ENCODE measurements at places on chromosomes 16 and 17.

DNA sequence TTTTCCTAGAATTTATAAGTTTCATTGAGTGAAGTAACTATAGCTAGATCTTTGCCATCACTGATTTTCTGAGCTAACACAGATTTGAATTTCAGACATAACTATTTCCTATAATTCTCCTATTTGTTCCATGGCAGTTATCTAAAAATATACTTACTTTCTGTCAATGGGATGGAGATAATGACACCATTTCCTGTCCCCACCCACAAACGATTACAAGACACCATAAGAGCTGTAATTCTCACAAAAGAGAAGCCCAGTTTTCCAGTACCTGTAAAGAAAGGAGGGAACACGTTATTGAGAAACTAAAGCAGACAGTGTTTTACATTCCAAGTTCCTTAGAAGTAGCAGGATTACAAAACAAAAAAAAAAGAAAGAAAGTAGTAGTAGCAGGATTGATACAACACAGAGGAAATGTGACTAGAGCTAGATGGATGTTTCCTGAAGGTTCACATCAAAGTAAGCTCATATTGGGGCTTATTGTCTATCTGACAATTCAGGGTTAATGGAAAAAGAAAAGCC, 110.9 kb upstream of the TOB1 start:
- no peak for DNase-seq

GRCh38 chr16:17457513-17457912, 13.2 kb downstream of the XYLT1 start:
- no peak for DNase-seq

DNA sequence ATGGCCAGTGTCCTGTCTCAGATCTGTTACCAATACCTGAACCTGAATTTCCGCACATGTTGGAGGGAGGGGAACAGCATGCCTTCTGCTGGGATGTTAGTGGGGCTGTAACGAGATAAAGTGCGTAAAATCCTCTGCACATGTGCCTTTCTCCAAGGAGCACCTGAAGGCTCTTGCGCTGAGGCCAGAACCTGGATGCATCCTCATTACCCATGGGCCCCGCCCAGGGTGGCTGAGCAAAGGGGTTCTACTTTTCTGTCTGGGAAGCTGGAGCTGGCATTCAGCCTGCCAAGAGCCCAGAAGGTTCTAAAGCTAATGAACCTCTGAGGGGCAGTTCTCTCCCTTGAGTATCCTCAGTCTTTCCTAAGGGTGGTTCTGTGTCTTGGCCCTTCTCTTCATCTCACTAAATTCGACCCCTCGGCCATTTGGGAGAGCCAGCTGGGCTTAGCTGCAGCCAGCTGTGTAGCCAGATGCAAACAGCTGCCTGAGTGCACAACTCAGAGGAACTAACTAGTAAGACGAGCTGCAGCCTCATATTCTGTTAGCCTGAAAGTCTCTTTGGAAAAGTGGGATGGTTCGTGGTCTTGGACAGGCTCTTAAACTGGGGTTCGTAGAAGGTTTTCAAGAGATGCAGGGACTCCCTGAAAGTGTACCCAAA, 2.5 kb downstream of the ITGA3 start:
- DNase-seq, result no peak

GRCh38 chr16:591231-591630, 1.4 kb downstream of the RAB40C start:
- DNase-seq, result no peak

DNA sequence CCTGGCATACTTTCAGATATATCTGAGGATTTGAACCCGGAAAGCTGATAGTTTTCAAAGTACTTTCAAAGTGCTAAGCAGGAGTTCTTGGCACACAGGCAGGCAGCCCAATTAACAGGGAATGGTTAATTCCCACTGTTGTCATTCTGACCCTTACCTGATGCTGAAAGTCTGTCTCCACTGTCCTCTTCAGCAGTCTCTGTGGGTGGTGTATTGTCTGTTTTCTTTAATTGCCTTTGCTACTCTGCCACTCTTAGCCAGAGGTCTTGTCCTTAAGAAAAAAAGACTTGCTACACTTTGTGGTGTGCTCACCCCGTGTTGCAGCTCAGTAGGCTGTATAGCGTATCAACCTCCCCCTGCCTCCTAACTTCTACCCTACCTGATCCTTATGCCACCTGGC, 63.2 kb upstream of the SLC12A3 start:
- no peak for DNase-seq

- no peak for DNase-seq
Observed at GRCh38 chr17:41779954-41780353, 6.6 kb downstream of the JUP start.

GRCh38 chr16:79599837-79600637, 500 bp downstream of the MAF start:
- DNase-seq, result no peak

DNA sequence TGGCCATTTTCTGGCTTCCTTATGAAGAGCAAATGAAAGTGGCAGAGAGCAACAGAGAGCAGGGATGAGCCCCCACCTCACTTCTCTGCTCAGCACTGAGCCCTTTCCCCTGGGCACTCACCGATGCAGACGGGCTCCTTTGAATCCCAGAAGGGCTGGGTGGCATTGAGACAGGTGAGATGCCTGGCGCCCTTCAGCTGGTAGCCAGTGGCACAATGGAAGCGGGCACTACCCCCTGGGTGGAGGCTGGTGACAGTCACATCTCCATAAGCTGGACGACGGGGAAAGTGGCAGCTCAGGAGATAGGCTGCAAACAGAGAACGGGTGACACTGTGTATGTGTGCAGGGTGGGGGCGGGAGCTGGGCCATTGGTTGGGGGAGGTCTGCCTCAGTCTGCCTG, 12.5 kb upstream of the PHF12 start:
- no peak for DNase-seq

- DNase-seq, result no peak
Observed at GRCh38 chr16:86634292-86634691, 55.9 kb downstream of the FOXL1 start.

DNA sequence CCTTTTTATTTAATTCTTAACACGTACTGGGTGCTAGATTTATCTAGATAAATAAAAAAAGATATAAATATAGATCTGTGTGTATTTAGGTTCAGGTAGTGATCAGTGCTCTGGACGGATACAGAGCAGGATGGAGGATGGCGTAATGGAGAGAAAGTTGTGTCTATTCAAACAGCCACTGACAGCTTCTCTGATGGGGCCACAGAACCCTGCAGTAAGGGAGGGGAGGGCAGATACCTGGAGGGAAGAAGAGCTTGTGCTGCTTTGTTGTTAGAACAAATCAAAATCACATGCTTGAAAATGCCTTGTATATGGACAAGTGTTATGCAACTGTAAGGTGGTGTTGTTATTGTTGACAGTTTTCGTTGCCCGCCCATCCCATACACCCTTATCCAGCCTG, 170.2 kb downstream of the UTP18 start:
- no peak for DNase-seq

DNA sequence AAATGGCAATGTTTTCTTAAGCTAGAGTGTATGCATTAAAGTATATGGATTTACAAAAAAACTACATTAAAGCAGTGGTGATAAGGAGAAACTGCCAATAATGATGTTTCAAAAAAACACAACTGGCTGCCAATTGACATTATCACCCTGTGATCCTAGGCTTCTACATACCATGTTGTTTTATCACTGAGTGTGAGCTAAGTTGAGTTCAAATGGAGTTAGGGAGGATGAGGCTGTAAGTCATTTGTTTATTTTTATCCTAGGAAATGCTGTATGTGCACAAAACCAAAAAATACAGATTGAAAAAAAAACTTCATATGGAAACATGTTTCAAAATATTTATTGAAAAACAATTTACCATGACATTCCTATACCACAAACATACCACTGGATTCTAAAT, 22.9 kb downstream of the CHCT1 start:
- no peak for DNase-seq

- no peak for DNase-seq
Observed at GRCh38 chr16:29747947-29748759, 2.4 kb upstream of the C16orf54 start.

DNA sequence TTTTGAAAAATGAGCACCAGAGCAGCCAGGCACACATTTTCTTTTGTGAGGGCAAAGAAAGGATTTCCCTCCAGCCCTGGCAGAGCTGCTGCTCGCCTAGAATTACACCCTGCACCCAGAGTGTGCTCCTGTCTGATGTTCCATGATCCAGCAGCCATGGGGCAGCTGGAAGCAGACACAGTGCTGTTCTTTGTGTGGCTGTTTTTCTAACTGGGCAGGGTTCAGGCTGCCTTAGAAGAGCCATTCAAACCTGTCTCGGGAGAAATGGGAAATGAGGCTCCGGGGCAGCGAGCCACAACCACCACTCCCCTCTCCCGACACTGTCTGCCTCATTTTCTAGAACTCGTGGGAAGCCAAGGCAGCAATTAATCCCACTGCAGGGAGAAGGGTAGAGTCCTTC, 28.9 kb downstream of the LITAF start:
- DNase-seq, result no peak

GRCh38 chr16:48596326-48596725, 13.7 kb downstream of the N4BP1 start:
- peak; percentile 67 for DNase-seq

DNA sequence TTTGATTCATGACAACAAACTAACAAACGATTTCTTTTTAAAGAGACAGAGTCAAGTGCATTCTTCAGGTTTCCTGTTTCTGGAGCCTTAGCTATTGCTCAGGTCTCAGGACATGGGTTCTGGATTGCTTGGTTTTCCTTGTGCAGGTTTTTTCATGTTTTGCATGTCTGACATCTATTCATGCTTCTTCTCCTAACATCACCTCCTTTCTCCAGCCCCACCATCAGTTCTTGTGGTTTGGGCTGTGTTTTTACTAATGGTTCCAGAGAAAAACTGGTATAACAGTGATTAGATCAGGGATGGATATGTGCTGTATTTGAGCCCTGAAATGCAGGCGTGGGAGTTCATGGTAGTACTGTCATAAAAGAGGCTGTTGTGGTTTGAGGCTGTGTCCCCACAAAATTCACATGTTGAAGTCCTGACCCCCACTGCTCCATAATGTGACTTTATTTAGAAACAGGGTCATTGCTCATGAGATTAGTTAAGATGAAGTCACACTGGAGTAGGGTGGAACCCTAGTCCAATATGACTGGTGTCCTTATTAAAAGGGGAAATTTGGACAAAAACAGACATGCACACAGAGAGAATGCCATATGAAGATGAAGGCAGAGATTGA, 67.9 kb downstream of the IRX6 start:
- no peak for DNase-seq

DNA sequence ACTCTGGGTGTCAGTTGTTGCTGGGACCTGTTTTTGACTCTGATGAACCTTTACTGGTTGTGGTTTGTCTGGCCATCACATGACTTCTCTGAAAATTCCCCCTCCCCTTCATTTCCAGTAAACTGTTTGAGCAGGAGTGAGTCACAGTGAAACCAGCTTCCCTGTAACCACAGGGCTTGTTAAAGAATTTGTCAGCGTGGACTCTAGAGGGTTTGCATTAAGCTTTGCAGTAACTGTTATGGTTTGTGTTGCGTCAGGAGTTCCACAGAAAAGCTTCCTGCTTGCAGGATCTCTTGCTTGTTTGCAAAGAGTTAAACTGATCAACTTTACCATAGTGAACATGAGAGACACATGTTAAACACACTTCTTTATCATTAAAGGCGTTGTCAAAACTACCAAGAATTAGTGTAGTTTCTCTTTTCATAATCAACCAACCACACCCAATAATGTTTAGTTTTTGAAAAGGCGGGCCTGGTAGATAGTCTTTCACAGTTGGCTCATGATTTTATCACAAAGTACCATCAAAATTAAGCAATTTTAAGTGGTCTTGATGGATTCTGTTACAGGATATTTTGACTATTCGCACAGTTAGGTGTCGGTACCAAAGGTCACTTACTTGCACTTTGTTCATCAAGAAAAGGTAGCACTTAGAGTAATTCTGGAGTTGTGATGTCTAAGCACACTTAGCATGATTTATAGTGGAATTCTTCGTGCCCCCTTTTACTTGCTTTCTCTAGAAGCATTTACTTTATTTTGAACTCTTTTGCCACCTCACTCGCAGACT, 79.3 kb downstream of the VMP1 start:
- DNase-seq, result peak; percentile 70
